NCI-H1930 (cell line): ENCODE measurements at places on chromosomes 4 and X.

GRCh38 chrX:150478496-150479492 is 89.6 kb upstream of the MTM1 start:
- no peak for DNase-seq

DNA sequence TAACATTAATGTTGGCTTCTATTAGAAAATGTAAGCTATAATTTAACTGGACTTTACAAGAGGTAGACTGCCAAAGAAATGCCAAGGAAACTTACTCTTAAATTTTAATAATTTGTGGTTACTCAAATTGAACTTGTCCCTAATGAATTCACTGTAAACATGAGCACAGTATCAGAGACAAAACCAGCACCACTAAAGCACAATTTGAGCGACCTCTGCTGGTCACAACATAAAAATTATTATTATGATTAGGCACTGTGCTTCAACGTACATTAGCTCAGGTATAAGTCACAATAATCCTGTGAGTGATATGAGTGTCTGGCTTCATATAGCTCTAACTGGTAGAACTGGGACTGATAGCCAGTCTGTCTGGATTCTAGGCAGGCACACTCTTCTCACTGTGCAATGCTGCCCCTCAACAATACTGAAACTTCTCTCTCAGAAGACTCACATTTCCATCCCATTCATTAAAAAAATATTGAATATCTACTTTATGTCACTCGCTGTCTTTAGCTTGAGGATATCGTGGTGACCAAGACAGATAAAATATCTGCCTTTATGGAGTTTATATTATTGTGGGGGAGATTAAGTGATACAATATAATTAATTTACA is 8.0 kb downstream of the NUDT6 start:
- DNase-seq = no peak

- no peak for DNase-seq
These were observed 53.4 kb downstream of the IRF2 start for GRCh38 chr4:184420881-184421416.

GRCh38 chr4:172892300-172892699 is 276.3 kb upstream of the GALNT7 start:
- no peak for DNase-seq

- DNase-seq = no peak
These were observed 171.2 kb upstream of the IL15 start for GRCh38 chr4:141465171-141465570.

- DNase-seq = no peak
These were observed 191.4 kb downstream of the GBA3 start for GRCh38 chr4:22884157-22884556.

DNA sequence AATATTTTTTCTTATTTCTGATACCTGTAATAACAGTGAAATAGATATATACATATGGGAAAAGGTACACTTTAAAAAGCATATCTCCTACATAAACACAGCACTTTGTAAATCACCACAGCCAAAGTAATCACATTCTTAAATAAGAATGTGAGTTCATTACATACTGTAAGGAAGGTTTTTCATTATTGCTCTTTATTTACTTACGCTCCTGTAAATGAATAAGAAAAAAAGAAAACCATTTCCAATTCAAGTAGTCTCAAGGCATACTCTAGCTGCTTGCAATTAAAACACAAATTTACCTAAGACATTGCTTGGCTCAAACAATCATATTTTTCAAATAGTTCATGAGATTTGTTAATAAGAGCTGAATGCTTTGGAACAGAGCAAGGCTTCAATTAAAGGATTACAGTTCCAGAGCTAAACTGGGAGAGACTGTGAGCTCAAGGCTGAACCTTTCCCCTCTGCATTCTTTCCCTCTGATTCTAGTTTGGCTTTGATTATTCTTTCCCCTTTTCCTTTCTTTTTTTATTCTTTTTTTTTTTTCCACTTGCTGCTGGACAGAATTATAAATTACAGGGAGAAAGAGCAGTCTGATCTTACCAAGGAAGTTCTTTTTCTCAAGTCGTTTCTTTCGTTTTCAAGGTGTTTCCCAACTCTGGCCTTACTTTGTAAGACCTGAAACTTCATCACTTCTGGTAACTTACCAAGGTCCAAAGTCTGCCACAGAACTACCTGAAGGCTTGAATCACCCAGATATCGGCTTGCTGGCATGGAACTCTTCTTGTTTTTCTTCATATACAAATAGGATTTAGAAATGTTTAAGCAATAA is 278.3 kb downstream of the INPP4B start:
- no peak for DNase-seq

DNA sequence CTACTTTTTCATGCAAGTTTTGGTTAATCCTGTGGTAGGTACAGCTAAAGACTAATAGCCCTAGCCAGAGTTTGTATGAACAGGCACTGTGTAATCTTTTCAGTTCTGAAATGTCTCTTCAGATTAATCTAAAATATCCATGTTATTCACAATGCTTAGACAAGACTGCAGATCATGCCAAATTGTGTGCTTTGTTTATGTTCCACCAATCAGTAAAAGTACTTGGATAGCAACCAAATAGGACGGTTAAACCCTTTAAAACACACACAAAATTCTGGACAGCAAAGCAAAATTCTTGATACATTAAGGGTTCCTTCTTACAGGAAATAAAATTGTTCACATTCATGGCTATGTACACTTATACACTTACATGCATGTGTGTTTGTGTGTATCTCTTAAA is 139.1 kb downstream of the KLHL13 start:
- DNase-seq = no peak

- no peak for DNase-seq
These were observed 47.1 kb upstream of the TSPAN7 start for GRCh38 chrX:38514016-38514854.

- DNase-seq = no peak
These were observed 19.5 kb downstream of the XAGE5 start for GRCh38 chrX:52830551-52830950.

GRCh38 chr4:121791481-121791880 is 9.6 kb upstream of the EXOSC9 start:
- no peak for DNase-seq

- DNase-seq = no peak
These were observed 83.5 kb upstream of the LIMCH1 start for GRCh38 chr4:41454423-41454822.

DNA sequence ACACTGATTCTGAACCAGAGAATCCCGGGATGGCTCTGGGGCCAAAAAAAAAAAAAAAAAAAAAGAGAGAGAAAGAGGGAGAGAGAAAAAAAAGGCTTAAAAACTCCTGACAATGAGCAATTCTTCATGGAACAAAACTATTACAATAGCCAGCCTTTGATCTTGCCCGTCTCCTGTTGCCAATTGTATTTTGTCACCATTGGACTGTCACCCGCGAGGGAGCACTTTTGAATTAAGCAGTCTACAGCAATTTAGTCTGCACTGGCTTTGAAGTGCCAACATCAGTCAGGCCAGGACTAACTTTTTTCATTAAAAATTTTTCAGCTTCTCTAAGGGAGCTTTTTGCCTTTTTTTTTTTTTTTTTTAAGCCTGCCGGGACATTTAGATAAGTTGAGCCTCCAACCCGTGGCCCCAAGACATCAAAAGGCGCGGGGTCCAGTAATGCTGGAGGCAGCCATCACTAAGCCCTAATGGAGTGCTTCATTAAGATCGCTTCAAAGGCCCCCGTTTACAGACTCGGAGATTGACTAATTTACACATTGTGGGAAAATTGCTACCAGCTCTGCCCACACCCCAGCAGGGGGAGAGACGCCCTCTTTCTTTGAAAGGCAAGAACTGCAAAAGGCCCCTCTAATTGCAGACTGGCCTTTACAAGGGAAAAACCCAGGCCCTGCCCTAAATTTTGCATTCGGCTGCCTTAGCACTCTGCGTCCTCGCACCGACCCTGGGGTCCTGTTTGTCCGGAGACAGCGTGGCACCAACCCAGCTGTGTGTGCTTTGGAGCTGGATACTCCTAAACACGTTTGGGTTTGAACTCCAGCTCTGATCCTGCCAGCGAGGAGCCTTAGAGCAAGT is 98.1 kb upstream of the MSX1 start:
- no peak for DNase-seq

- no peak for DNase-seq
These were observed 7.3 kb upstream of the SH3BP2 start for GRCh38 chr4:2785613-2786012.

- DNase-seq = no peak
These were observed 39.7 kb downstream of the ENPEP start for GRCh38 chr4:110515676-110516075.

DNA sequence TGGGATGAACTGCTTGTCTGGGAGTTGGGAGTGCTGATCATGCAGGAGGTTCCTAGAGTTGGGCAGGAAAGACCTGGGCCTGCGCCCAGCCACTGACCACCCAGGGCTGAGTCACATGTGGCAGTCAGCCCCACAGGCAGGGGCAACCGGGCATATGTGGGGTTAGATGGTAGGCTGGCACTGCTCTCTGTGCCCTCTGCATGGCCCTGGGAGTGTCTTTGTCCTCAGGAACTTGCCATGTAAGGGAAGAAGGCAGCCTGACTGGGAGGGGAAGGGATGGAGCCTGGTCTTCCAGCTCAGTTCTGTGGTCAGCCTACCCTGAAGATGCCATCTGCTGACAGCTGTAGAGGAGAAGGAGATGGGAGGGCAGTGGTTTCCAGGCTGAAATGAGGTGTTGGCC is 70.2 kb upstream of the EFNB1 start:
- DNase-seq = no peak

DNA sequence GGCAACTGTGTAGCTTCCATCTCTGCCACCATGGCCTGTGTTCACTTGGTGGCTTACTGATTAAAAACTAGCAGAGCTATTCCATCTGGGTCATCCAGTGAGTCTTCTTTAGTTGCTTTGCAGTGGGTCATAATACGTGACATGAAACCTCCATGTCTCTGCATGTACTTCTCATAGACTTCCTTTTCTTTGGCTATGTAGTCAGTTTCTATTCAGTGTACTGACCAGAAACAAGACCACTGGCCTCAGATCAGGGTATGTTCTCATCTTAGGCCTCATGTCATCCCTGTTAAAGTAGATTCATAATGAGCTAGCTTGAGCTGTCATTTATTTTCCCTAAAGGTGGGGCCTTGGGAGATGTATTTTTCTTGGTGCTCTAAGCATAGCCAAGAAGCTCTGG is 195.2 kb downstream of the CCNG2 start:
- DNase-seq = no peak

DNA sequence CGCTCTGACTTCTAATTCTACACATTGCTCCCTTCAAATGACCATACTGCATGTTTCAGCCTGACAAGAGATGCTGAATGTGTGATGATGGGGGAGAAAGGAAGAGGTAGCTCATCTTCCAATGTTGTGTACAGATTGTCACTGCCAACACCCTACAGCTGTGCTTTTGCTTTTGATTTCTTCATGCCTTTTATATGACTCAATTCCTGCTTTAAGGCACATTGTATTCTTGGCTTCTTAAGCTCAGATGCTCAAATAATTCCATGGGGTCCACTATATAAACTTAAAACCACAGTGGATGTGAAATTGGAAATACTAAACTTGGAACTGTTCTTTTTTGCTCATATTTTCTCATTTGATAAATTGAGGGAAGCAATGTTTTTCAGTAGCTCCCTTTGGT is 183.2 kb upstream of the WDFY3 start:
- no peak for DNase-seq

DNA sequence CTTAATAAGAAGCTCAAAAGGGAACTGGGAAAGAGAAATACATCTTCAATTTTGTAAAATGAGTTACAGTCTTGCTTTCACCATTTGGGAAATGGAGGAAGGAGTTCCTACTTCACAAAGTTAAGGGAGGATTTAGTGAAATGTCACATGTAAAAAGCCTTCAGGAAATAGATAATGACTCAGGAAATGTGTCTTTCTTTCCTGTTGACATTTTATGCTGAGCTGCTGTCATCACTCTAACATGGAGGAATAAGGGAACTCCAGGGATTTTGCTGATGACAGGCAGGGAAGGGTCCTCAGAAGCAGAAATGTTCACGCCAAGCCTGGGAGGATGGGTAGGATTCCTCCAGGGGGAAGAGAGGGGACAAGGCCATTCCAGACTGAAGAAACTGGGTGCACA is 251.1 kb downstream of the USP46 start:
- DNase-seq = no peak

DNA sequence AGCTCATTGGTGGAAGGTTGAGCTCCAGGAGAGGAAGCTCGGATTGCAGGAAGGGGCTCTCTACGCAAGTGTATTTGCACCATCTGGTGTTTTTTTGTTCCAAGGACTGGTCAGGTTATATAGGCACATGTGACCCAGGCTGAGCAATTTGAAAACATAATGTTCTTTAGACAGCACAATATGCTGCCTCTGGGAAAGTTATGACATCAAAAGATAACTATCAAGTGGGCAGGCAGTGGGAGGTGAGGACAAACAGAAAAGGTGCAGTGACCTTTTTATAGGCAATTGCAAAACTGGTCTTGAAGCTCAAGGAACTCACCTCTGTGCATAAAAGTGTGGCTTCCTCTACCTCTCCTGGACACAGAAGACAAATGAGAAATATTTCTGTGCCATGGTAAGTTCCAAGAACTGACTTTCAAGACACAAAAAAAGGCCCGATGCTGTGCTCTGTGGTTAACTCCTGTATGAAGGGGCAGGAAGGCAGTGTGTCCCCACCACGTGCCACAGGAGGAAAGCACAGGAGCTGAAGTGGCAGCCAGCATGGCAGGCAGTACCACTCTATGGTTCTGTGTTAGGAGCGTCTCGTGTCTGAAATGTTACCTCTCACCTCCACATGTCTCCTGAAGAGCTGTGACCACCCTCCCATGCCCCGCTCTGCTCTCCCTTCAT is 128.6 kb downstream of the SHROOM3 start:
- no peak for DNase-seq

GRCh38 chrX:11423362-11423818 is 130.2 kb downstream of the AMELX start:
- no peak for DNase-seq

DNA sequence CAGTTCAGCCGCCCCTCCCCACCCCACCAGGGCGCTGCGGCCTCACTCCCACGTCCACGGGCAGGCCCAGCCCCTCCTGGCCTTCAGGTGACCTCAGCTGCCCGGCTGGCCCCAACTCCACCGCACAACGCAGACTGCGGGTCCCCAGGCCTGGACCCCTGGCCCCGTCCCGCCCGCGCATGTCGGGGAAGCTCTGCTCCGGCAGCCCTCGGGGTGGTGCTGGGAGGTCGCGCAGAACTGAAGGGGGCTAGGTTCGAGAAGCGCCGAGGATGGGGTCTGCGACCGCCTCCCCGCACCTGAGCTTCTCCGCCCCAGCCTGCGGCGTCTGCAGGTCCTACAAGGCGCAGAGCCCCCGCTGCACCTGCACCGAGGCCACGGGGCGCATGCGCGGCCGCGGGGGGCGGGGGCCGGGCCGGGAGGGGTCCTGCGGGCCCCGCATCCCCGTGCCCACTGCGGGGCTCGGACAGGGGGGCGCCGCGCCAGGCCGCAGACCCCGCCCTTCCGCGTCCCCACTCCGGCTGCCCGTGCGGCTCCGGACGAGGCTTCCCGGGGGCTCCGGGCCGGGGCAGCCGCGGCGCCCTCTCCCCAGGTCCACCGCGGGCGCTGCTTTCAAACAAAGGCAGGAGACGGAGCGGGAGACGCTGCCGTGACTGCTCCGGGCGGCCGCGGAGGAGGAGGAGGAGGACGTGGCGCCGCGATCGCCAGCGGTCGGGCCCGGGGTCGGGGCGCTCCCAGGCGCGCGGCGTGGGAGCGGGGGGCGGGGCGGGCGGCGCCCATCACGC is 672 bp upstream of the NAT8L start:
- DNase-seq = peak; percentile 75

GRCh38 chrX:16177260-16177659 is 10.0 kb downstream of the MAGEB17 start:
- DNase-seq = no peak
